ENCODE measurements at places on chromosomes 6 and 20. TPM values are rescaled to one million over a fixed set of nuclear protein-coding genes. Genes with fewer than 3 reads are reported as not detected.

GRCh38 chr6:127855542-127856159 is 45.2 kb downstream of the THEMIS start:
- no peak for DNase-seq

- no peak for DNase-seq
Measured at GRCh38 chr6:25177500-25178028, 101.6 kb upstream of the CARMIL1 start.

DNA sequence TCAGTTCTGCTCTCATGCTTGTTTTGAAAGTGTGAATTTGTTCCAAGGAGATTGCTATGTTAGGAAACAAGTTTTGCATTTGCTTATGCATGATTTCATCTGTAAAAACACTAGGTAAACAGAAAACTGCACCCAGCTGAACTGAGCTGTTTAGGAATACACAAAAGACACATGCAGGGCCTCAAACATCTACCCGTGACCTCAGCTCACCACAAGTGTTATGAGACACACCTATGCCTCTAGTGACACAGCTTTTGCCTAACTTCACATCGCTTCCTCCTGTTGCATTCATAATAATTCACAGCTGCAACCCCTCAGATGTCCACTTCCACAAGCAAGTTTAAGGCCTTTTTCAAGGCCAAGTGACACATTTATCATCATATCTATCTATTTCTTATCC is 98.0 kb upstream of the SLC24A3 start:
- no peak for DNase-seq

The CYP39A1 gene
- not detected for total RNA-seq

The PAX1 gene
- not detected for total RNA-seq

Data from activated naive CD4-positive, alpha-beta T cell treated with anti-CD3 and anti-CD28 coated beads, Interleukin-2, amount 50 U/mL, for 72 hours (primary cell).